Hepatic stellate cell (primary cell): ENCODE measurements at places on chromosomes 2 and 18.

DNA sequence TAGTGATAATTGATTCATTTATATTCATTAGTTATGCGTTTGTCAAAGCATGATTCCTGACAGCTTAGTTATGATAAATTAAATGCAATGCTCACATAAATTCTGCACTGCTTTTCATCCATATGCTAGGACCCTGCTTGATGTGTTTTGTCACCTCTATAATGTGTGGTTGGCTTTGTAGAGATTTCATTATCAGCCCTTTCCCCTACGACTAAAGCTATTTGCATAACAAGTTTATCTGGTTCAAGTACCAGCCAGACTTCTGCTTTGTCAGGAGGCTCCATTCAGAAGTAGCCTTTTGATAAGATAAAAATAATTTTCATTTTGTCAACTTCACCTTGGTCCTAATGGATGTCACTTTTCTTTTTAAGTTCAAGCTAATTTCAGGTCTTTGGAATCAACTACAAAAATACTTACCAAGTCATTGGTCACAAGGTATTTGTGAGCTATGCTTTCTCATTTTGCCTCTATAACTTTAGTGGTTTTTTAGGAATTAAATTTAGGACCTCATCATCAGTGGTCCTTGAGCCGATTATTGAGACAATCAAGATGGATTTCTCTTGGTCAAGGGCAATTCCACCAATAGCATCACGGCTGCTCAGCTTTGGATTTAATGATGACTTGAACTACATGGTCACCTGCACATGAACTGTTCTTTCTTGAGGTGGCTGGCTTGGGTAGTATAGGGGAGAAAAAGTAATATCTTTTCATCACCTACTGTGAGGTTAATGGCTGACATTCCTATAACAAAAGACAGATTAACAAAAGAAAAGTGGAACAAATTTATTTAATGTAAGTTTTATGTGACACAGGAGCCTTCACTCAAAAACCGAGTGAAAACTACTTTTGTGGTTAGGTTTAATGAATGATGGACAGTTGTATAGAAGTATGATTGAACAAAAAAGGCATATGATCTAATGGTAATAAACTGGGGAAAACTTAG lies 162.1 kb downstream of the MYO3B start:
- no peak for DNase-seq

DNA sequence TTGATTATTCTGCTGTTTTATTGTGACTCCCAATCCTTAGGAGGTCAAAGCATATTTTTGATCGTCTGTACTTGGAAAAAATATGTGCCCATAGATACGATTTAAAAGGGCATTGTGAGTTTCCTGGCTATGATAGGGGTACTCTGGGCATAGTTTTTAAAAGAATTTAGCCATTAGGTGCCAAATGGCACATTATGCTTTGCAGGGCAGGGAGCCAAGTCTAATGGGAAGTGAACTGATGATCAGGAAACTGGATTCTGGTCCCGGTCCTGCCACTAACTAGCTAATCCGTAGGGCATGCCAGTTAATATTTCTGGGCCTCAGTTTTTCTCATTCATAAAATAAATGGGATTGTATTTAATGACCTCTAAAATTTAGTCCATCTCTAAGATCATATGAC lies 189.3 kb downstream of the LTBP1 start:
- DNase-seq: no peak

DNA sequence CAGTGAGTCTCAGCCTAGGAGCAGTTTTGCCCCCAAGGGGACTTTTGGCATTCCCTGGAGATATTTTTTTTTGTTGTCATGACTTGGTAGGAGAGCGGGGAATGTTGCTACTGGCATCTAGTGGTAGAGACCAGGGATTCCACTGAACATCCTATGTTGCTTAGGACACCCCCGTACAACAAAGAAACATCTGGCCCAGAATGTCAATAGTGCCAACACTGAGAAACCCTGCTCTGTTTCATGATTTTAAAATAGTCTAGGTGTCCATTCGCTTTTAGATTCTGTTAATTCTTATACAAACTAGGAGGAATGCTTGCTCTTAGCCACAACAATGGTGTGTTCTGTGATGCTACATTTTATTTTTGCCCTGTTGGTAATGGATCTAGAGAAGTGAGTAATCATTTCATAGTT lies 225.8 kb upstream of the SIX3 start:
- DNase-seq: peak; percentile 14

DNA sequence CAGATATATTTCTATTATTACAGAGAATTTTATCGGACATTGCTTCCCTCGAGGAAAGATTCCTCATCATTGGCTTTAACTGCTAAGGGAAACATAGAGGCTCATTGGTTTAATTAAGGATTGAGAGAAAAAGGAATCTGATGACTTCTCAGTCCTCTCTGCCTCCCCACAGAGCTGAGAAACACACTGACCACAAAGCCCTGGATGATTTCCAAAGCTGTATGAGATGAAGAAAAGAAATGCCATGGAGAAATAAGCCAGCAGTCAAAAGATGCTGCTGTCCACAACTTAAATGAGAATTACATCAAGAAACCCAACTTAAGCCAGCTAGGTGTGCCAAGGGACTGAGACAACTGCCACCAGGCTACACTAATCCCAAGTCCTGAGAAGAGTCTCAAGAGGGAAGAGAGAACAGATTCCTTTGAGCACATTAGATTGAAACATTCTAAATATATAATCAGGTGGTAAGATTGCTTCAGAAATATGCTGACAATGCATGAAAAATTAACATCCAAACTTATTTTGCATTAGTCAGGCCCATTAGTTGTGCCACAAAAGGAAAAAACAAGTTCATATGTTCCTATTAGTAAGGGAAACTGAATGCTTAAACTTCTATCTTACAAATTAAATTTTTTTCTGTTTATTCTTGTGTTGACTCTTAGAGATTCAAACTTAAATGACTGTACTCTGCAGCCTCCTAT lies 308.1 kb upstream of the CYRIA start:
- DNase-seq: no peak

DNA sequence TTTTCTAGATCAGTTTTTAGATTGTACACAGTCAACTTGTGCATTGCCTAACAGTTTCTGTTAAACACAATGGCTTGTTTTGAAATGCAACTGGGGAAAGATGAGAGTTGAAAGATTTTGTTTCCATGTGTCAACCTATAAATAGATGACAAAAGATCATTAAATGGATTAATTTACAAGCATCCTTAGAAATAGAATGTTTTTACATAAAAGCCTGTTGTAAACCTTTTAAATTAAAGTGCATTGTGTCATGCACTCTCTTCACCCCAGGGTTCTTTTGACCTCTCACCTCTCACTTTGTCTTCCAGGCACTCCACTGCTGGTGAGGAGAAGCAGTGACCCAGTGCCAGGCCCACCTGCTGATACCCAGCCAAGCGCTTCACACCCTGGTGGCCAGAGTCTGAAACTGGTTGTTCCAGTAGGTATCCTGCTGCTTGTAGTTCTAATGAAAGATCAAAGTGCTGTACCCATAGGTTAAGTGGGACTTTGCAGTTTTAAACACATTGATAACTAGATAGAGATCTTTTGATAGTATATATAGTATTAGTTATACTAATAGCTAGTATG lies 502.1 kb downstream of the PARD3B start:
- DNase-seq: no peak

DNA sequence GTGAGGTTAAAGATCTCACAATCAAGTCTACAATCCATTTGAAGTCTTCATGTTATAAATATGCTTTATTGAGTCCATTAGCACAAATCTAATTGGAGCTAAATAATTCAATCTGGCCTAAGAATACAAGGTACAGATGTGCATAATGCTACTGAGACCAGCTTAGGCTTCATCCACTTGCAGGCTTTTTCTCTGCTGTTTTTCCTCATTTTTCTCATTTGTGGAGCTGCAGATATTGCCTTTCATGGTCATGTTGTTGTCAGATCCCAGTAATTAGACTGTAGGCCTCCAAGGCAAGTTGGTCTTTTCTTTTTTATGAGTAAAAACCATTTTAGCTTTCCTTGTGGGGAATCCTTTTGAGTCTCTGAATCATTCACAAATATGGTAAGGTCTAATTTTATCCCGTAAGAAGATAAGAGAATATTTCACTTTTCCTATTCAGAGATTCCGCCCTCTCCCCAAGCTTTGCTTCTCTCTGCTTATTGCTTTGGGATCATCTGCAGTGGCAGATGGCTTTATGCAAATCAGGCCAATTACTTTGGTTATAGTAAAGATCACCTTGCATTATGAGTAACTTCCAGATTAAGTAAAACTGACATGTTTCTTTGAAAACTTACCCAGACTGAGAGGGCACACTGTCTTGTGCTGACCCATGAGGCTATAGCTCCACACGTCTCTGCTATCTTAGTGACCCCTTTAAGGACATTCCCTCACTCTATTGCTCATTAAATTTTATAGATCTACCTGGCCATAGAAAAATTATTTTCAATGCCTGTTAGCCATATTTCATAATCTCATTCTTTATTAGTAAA lies 80.9 kb downstream of the MGAT5 start:
- no peak for DNase-seq

DNA sequence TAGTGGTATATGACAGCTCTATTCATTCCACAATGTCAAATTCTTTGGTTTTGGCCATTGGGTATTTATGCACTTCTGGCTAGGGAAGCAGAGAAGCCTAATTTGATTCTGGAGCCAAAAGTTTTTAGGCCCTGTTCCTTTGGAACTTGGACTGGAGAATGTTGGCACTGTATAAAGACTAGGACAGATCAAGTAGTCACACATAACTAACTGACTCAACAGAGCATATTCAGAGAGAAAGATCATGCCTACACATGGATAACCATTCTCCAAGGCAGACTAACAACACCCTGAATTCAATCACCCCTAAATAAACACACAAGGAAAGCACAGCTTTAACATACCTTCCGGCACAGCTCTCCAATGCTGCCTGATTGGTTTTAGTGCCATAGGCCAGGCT lies 62.9 kb downstream of the ARHGAP15 start:
- no peak for DNase-seq

DNA sequence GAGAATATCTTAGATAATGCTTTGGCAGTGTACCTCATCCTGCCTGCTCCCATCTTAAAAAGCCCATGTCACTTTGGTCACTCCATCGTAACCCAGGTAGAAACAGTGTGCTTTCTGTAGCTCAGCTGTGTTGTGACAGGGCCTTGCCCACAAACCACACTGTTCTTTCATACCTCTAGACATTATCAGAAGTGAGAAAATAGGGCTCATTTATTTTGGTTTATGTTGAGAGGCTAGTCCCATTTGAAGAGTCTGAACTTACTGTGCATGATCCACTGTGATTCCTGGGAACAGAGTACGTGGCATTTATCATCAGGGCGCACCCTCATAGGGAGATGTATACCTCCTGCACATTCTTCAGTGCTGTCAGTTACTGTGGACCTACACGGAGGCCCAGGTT lies 69.7 kb downstream of the FEZ2 start:
- no peak for DNase-seq

- DNase-seq: no peak
These were observed 55.1 kb downstream of the KCNG3 start for GRCh38 chr2:42438685-42439084.

GRCh38 chr2:186543561-186544131 lies 46.2 kb upstream of the ITGAV start:
- DNase-seq: peak; percentile 7

- DNase-seq: peak; percentile 1
These were observed 52.0 kb downstream of the DCC start for GRCh38 chr18:52391810-52392559.

DNA sequence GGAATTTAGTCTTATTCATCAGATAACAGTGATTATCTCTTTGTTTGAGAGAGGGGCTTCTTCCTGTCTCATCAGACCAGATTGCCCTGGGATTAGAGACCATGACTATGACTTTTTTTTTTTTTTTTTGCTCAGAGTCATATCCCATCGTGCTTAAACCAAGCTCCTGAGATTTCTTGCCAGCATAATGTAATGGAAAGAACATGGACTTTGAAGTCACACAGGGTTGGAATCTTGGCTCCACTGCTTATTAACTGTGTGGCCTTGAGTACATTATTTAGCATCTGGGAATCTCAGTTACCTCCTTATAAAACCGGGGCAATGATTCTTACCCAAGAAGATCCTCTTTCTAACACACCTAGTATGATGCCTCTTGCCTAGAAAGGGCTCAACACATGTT lies 268.3 kb downstream of the DYSF start:
- DNase-seq: no peak

GRCh38 chr18:21991886-21992285 lies 177.5 kb upstream of the GATA6 start:
- DNase-seq: no peak

GRCh38 chr2:206515580-206515979 lies 72.2 kb downstream of the ADAM23 start:
- no peak for DNase-seq

GRCh38 chr2:218505754-218506371 lies 62.3 kb downstream of the USP37 start:
- no peak for DNase-seq

DNA sequence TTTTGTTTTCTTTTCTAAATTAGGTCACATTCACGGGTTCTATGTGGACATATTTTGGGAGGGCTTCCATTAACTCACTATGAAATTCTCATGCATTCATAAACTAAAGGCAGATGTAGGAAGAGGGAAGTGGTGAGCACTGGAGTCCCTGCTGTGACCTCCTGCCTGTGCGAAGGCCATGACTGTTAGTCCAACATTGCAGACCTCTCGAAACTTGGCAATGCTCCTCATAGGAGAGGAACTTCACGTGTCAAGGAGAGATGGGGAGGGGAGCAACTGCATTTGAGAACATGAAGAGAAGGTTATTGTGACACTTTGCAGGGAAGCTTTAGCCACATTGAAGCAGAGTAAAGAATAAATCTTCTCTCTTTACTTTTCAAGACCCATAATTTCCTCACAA lies 126.4 kb upstream of the HNMT start:
- no peak for DNase-seq

- DNase-seq: no peak
These were observed 50.3 kb downstream of the TCF7L1 start for GRCh38 chr2:85183479-85183878.

DNA sequence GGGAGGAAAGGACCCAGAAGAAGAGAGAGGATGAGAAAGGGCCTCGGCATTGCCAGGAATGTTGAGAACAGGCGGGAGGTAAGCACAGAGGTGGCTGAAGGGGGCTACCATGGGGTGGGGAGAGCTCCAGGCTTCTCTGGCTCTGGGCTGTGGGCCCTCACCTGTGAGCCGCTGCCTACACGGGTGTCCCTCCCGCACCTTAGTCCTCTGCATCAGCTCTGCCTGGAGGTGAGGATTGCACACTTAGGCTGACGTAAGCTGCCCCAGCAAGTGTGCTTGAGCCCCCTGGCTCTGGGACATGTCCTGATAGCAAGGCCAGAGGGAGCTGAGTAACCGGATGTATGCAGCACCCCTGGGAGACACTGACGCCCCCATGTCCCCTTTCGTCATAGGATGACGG lies 33.9 kb downstream of the TMEM18 start:
- no peak for DNase-seq

DNA sequence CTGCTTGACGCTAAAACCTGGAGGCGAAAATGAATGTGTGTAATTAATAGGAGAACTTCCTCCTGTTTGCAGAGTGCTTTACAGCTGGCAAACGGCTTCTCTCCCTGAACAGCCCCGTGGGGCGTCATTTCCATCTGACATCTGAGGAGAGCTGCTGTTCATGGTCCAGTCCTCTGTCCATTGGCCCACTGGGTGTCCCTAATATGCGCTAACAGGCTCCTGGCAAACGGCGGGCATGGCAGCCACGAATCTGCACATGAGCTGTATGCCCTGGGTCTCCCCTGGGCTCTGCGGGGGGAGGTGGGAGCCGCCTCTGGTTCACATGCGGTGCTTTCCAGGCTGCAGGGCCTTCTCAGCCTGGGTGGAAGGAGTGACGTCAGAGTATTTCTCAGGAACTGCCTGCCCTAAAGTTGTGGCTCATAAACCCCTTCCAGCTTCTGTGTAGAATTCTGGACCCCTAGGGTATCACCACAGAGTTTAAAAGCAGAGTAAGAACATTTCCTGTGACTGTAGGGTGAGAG lies 73.2 kb downstream of the LRRFIP1 start:
- no peak for DNase-seq

GRCh38 chr18:63111671-63112402 lies 207.7 kb downstream of the BCL2 start:
- DNase-seq: no peak
